Iris pigment epithelial cell (primary cell): ENCODE measurements at places on chromosomes 4 and X.

GRCh38 chr4:122992057-122992456 is 69.7 kb upstream of the NUDT6 start:
- DNase-seq, result peak; percentile 28

DNA sequence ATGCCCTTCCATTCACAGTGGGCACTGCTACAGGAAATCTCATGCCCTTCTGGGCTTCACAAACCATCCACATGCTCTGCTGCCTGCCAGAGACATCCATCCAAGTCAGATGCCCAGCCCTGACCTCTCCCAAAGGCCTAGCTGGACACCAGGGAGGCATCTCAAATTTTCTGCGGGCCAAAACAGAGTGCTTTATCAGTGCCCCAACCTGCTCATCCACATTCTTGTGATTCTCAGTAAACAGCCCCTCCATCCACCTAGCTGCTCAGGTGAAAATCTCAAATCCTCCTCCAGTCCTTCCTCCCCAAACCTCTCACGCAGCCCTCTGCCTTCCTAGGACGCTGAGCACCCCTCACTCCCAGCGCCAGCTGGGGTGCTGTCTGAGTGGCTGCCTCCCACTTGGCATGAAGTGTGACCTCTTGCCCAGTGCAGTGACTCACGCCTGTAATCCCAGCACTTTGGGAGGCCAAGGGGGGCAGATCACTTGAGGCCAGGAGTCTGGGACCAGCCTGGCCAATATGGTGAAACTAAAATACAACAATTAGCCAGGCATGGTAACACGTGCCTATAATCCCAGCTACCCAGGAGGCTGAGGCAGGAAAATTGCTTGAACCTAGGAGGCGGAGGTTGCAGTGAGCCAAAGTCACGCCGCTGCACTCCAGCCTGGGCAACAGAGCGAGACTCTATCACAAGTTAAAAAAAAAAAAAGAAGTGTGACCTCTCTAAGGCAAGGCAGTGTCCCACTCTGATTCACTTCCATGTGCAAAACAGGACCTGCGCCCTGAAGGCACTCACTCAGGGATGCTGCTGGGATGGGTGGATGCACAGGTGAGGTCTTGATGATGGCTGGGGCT is 1.7 kb upstream of the AFAP1 start:
- DNase-seq, result no peak

GRCh38 chr4:6446538-6447451 is 25.6 kb downstream of the PPP2R2C start:
- DNase-seq, result no peak

DNA sequence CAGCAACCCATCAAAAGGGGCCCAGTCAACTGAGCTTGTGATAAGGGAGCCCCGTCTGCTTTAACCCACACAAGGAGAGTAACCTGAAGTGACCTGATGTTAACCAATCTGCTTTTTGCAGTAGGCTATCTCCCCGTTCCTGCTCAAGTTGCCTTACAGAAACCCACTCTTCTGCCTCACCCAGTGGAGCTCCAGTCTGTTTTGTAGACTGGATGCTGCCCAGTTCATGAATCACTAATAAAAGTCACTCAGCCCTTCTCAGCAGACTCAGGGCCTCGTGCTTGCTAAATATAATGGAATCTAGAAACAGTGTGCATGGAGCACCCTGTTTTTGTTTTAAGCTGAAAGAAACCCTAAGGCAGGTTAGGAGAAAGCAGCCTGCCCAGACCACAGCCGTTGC is 312.3 kb downstream of the FBXW7 start:
- no peak for DNase-seq

DNA sequence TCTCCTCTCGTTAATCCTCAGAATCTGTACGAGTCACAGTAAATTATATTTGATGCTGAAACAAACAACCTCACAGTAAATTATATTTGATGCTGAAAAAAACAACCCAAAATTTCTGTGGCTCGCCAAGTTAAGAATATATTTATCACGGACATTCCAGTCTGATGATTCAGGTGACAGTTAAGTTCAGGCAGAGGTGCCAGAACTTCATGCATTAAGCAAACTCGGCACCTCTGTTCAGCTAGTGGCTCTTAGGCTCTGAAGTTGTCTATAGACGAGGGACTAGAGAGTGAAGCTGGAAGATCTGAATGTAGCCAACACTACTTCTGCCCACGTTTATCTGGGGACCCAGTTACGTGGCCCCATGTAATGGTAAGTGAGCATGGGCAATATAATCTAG is 132.2 kb upstream of the AGA start:
- peak; percentile 10 for DNase-seq

- no peak for DNase-seq
These were observed 55.2 kb upstream of the HGFAC start for GRCh38 chr4:3386526-3386925.

DNA sequence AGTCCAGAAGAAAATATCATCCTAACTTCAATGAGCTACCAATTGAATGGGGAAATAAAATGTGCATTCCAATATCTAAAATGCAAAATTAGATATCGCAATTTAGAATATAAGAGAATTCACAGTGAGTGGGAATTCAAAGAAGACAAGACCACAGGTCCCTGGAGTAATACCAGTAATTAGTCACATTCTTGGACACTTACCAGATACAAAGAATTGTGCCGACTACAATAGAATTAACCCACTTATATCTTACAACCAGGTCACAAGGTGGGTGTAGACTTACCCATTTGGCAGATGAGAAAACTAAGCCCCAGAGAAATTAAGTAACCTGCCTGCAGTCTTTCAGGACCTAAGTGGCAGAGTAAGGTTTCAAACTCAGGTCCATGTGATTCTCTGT is 84.3 kb upstream of the C1QTNF7 start:
- DNase-seq, result no peak

DNA sequence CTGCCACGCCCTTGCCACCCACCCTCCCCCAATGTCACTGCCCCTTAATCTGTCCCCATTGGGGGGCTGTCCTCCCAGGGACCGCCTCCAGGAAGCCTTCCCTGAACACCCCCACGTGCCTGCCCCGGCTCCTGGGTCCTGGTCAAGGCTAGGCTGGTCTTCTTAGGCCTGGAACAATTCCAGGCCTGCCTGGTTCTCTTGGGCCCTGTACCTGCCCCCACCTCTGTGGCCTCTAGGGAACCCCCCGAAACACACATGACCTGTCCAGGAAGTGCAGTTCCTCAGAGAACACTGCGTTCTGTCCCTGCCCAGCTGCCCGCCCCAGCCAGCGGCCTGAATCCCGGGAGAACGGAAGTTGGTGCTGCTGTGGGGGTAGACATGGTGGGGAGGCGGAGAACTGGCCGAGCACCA is 5.1 kb downstream of the MXD4 start:
- DNase-seq, result no peak

DNA sequence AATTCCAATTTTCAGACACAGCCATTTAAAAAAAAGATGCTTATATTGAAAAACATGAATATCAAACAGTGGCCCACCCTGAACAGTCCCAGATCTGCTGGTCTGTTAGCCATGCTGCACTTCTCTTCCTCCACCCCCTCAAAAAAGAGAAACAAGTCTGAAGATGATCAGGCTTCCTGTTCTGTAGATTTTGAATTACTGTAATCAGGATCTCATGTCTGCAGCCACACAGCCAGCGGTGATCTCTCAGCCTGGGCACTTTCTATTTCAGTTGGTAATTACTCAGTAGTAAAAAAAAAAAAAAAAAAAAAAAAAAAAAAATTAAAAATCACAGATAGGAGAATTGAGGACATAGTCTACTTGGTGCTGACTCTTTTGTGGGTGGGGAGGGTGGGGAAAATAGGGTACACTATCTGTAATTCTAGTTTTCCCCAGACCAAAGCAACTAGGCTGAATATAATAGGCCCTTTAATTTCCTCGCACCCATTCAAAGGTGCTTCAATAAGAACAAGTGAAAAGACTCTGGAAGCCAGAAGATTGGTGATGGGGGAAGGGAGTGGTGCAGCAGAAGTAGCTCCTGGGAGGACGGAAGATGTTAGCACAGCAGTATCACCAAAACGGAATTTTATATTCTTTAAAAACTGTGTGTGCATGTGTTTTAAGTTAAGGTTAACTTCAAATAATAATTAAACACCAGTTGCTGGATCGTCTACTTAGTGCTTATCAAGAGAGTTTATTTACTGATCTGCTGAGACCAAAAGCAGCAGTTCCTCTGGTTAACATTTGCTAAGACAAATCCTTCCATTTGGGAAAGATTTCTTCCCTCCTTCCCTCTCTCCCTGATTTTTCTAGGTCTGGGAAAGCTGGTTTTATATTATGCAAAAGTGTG is 47.0 kb downstream of the SPRY1 start:
- DNase-seq, result peak; percentile 24

- DNase-seq, result no peak
These were observed 10.6 kb upstream of the KDM5C start for GRCh38 chrX:53235566-53235965.

- DNase-seq, result no peak
These were observed 8.7 kb upstream of the TEX13A start for GRCh38 chrX:105229146-105229545.
